Ecto neural progenitor cell (in vitro differentiated cells): ENCODE measurements at places on chromosomes 7 and 10.
A peak's percentile ranks its signal among the peaks of the same experiment; 100 is the strongest.

GRCh38 chr7:69728304-69728703 lies 130.0 kb downstream of the AUTS2 start:
- DNase-seq = no peak

GRCh38 chr10:72276421-72277339 lies 3.0 kb downstream of the DDIT4 start:
- DNase-seq = peak; percentile 42

- no peak for DNase-seq
Observed at GRCh38 chr7:117937049-117937752, 64.0 kb upstream of the CTTNBP2 start.

DNA sequence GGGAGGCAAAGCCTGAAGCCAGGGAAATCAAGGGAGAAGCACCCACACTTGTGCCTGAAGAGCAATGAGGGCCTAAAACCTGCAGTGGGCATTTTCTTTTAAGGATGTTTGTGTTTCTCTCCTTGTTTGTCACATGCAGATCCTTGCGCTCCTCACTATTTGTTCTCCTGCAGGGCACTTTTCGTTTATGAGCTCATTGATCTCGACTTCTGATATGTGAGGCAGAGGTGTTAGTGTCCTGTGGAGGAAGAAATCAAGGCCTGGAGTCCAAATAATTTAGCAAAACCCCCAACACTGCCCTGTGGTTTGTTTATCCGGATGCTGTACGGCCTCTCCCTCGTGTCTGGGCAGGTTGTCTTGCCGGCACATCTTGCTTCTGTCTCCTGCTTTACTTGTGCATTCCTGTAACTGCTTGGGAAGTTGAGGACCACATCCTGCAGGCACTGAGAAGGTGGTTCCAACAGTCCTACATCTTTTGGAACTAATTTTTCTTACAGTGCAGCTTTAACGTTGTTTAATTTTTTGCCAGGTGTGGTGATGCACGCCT lies 13.7 kb downstream of the UBE3C start:
- DNase-seq = no peak

DNA sequence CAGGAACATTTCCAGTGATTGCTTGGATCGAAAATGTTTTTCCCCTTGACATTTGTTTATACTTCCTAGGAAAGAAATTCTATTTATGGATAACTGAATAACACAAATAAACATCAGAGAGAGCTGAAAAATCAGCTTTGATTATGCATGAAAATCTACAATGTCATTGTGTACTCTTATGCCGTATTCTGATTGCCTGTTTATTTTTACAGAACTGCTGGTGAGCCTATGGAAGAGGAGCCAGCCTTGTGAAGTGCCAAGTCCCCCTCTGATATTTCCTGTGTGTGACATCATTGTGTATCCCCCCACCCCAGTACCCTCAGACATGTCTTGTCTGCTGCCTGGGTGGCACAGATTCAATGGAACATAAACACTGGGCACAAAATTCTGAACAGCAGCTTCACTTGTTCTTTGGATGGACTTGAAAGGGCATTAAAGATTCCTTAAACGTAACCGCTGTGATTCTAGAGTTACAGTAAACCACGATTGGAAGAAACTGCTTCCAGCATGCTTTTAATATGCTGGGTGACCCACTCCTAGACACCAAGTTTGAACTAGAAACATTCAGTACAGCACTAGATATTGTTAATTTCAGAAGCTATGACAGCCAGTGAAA lies 121.5 kb downstream of the TWIST1 start:
- no peak for DNase-seq

DNA sequence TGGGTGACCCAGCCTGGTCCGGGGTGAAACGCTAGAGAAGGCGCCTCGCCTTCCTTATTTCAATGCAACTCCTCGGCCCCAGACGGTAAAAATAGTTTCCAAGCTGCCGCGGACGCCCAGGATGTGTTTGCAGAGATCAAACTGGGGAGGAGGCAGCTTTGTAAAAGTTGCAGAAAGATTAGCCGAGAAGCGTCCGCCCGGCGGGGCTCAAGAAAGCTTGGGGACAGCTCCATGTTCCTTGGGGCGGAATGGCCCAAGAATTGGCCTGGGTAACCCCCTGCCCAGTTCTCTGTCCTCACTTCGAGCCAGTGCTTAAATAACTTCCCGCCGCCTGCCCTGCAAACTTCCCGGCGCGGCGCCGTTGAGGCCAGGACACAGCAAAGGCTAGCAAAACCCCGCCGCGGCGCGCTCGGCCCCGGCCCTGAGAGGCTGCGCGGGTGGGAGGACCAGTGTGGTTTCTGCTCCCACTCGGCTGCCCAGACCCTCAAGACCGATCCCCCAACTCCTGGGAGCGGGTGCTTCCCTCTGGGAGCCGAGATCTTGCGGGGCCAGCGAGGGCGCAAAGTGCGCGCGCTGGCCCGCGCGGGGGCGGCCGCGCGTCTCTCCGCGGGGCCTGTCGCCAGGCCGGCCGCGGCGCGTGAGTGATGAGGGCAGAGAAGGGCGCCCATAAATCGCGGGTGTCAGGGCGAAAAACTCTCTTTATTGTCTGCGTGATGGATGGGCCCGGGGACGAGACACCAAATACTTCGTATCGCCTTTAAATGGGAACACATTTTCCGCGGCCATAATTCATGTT lies 6.3 kb upstream of the ZNF503 start:
- peak; percentile 73 for DNase-seq

DNA sequence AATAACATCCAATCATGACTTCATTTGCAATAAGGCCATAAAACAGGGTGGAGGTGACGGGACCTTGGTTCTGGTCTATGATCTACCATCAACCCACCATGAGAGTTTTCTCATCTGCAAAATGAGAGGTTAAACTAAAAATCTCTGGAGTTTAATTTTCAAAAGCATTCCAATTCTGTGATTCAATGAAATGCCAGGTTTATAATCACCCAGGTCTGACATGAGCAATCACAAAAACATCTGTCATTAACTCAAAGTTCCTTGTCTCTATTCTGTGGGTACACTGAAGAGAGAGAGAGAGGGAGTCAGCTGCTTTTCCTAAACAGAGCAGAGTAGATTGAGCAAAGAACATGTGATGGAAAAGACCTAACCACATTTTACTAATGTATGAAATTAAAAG lies 75.4 kb downstream of the NUDCD3 start:
- DNase-seq = no peak

GRCh38 chr7:127093340-127093739 lies 159.4 kb downstream of the GRM8 start:
- no peak for DNase-seq

- DNase-seq = peak; percentile 12
Observed at GRCh38 chr7:50620433-50620832, 55.2 kb upstream of the DDC start.

GRCh38 chr10:93413252-93413689 lies 68.9 kb downstream of the MYOF start:
- no peak for DNase-seq

DNA sequence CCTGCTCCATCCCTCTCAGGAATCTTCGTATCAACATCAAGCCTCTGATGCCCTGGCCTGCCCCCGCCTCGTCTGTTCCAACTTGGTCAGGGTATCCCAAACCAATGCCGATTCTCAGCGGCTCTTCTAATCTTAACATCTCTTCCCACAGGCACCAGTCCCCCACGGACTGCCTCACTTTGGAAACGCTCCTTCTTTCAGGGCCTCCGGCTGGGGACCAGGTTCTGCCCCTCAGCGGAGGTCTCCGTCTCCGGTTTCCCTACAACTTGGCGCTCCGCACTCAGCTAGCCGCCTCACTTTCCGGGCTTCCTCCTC lies 488 bp downstream of the ABCF2 start:
- no peak for DNase-seq

- DNase-seq = no peak
Observed at GRCh38 chr10:60818134-60818770, 40.0 kb downstream of the CDK1 start.
